HuH-7 (cell line): ENCODE measurements at places on chromosomes 6 and 20.

DNA sequence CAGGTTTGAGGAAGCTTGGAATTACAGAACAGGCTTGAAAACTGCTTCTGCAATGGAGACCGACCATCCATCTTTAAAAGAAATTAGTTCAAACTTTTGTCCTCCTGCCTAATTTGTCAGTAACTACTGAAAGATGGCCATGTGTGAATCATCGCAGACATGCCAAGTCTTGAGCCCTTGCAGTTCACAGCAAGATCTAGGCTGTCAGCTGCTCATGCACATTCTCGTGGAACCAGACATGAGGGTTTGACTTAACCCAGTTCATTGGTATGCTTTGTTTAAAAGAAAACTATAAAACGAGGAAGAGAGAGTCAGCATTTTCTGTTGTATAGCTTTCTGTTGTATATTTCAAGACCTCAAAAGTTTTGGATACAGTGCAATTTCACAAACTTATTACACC lies 74.0 kb upstream of the SAMD5 start:
- DNase-seq: no peak

- DNase-seq: peak; percentile 15
Measured at GRCh38 chr6:102114402-102114801, 720.9 kb downstream of the GRIK2 start.

- no peak for DNase-seq
Measured at GRCh38 chr20:59736366-59736765, 132.0 kb downstream of the PHACTR3 start.

DNA sequence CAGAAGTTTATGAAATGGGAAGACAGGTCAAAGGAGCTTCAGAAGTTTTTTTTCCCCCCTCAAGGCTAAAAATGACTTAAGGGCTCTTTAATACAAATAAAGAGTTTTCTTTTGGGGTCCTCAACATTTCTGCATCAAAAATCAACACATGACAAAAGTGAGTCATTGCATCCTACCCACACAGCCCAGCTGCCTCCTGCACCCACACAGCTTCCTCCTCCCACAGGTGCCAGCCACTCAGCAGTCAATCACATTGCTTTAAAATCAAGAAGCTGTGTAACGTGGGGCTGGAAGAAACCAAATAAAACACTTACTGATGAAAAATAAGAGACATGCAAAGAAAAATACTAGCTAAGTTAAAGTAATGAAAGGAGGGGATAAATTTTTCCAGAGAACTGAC lies 68.5 kb downstream of the MAP3K5 start:
- DNase-seq: no peak

GRCh38 chr6:47363736-47364135 lies 54.0 kb upstream of the TNFRSF21 start:
- no peak for DNase-seq

DNA sequence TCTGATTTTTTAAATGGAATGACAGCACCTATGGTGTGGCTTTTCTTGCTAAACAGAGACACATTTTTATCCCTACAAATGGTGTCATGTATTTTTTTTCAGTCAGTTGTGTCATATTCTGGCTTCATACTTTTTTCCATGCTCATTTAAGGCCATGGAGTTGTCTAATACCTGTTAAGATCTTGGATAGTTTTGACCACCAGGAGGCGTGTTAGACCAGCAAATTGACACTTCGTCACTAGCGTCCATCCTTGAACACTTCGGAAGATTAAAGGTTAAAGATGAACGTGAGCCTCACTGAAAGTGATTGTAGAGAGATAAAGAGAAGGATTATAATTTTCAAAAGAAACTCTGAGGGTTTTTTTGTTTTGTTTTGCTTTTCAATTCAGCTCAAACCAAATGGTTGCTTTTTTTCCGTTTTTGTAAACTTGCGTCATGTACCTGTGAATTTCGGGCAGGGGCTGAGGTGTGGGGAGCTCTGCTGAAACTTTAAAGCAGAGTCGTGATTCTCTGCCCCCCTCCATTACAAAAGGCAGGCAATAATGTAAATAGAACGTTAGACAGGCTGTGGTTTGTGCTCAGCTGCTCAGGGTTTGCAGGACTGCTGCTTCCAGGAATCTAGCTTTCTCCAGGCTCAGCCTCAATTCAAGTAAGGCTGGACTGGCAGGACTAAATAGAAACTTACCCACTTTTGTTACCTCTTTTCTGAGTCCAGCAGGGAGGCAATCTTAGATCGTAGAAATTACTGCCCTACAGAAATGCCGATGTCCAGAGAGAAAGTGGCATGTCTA lies 245.1 kb downstream of the FOXA2 start:
- peak; percentile 68 for DNase-seq

- no peak for DNase-seq
Measured at GRCh38 chr6:35781290-35781689, 471 bp downstream of the CLPSL1 start.

GRCh38 chr6:31053873-31054272 lies 43.6 kb downstream of the MUC22 start:
- no peak for DNase-seq

DNA sequence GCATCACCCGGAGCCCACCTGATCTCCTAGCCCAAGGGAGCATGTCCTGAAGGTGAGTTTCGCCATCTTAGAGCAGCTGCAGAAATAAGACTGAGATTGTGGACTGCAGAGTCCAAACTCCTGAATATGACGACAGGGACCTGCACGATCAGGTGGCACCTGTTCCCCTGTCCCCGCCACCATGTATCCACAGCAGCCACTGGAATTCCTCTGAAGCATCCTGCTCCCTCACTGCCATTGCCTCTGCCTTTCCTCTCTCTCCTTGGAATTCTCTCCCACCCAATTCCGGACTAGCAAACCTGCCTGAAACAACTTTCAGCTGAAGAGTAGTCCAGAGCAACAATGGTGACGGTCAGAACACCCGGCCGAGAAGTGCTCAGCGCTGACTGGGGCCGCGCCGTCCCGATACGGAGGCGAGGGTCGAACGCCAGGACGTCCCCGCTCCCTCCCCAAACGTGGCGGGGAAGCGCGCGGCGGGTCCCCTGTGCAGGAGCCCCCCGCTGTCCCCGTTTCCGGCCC lies 694 bp upstream of the FAM120B start:
- DNase-seq: no peak
